Left renal pelvis (tissue), 4 donors: ENCODE measurements at places on chromosomes 16 and 17.
A peak's percentile ranks its signal among the peaks of the same experiment; 100 is the strongest.

- DNase-seq = no peak
These were observed 353.7 kb downstream of the SHISA9 start for GRCh38 chr16:13254998-13255614.

GRCh38 chr17:27551701-27552248, 79.2 kb upstream of the LGALS9 start:
- DNase-seq = no peak

DNA sequence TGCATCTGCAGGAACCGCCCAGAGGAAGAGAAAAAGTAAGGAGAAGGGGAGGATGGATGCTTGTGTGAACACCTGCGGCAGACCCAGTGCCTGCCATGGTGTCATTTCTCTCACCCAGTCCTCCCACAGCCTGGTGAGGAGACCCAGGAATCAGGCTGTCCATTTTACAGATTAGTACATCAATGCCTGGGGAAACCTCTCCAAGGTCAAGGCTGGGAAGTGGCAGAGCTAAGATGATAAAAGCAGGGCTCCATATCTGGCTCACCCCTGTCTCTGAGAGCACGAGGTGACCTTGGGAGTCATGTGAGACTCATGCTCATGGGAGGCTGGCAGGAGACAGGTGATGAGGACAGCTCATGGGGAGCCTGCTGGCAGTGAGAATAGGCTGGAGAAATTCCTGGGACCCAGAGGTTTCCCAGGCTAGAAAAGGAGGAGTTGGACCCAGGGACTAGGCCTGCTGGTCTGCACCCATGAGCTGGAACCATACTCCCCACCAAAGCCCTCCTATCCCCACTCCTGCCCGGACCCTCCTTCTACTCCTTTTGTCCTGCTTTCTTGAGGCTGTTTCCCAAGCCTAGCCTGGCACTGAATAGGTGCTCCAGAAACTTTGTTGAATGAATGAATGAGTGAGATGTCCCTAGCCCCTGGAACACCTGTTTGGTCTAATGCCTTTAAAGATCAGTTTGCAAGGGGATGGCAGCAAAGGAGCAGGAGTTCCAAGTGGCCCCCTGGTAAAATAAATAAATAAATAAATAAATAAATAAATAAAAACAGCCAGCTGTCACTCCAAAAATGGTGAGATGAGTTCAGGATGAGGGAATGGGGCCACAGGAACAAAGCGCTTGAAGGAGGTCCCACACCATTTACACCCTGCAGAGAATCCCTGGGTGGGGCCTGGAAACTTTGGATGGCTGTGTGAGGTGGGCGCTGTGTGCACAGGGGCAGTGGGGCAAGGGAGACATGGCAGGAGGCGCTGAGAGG, 1.6 kb downstream of the ZNF629 start:
- DNase-seq = no peak

GRCh38 chr16:75458029-75458428, 6.5 kb downstream of the TMEM170A start:
- DNase-seq = no peak

DNA sequence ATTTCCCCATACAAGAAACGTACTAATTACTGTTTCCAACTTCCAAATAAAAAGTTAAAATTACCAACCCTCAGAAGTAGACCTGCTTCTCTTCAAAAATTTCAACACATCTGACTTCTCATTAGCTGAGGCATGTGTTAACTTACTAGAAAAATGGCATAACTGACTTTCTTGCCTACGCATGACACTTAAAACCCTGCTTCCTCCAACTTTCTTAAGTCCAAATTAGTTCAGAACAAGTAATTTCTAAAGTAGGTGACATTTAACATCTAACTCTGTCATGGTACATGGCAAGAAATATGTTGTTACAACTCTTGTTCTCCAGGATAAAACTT, 6.7 kb downstream of the USP7 start:
- DNase-seq = no peak

- DNase-seq = no peak
These were observed 22.1 kb downstream of the RAI1 start for GRCh38 chr17:17703140-17703919.

DNA sequence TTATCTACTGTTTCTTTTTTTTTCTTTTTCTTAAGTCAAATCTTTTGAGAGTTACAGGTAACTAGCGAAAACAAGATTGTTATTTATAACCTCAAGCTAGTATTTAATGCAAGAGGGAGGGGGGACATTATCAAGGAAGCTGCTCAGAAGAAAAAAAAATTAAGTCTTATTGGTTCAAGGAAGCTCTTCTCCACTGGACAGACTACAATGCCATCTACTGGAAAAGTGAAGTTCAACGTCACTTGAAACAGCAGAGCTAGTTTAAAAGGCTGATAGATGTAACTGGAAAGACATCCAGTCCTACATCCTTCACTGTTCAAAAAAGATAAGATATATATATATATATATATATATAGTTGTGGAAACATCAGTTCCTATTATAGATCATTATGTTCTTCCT, 418.0 kb upstream of the PSMD7 start:
- peak; percentile 38 for DNase-seq

DNA sequence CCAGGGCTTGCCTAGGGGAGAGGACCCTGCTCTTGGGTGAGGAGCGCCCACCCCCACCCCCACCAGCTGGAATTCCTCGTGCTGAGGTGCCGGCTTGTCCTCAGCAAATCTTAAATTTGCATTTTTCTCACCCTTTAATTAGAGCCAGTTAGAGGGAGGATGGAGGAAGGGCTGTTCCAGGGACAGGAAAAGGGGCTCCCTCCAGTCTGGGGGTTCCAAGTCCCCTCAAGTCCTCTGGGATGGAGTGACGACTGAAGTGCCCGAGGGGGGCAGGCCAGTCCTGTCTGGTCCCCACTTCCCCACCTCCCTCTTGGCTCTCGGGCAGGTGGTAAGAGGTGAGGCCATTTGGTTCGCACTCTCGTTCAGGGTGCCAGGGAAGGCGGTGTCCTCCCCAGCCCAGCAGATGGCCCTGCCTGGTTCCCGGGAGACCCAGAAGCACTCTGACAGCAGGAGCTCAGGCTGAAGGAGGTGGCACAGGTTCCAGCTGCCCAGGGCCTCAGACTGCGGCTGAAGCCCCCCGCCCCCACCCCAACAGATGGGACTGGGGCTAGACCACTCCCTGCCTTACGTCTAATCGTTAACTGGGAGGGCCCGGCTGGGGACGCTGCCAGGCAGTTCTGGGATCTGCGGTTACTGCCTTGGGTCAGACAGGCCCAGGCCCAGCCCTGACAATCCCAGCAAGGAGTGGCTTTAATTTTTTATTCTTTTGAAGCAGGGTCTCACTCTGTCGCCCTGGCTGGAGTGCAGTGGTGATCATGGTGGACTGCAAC, 2.2 kb downstream of the RAB26 start:
- DNase-seq = no peak

- DNase-seq = no peak
These were observed 18.7 kb upstream of the BEAN1 start for GRCh38 chr16:66408163-66409048.

GRCh38 chr17:83103200-83103942, 24.0 kb downstream of the METRNL start:
- DNase-seq = no peak

GRCh38 chr16:11691771-11692170, 23.5 kb downstream of the SNN start:
- no peak for DNase-seq

- no peak for DNase-seq
These were observed 224.7 kb upstream of the IRX3 start for GRCh38 chr16:54511222-54511731.

GRCh38 chr16:67741118-67741517, 22.0 kb upstream of the GFOD2 start:
- DNase-seq = no peak

DNA sequence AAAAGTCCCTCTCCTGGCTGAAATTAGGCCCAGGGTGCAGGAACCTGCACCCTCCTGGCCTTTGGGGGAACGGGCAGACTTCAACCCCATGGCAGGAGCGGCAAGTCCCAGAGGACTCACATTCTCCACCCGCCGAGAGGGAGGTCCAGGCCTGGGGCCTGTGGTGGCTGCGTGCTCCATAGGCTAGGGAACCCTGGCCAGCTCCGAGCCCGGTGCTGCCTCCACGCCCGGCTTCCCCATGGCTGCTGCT, 130 bp downstream of the CCDC78 start:
- DNase-seq = no peak

DNA sequence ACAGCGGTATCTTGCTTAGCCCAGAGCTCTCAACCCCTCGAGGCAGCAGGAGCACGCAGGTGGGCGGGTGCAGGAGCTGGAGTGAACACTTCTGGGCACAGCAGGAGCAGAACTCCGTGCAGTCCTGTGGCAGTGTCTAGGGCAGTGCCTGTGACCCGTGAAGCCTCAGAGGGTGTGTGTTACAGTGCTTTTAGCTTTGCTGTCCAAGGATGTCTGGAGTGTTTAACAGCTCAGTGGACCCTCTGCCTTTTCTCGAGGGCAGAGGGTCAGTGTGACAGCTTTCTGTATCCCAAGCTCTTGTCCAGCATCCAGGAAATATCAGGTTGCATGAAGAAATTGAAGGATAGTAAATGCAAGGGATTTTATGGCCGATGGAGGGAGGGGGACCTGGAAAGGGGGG, 16.4 kb upstream of the SSTR5 start:
- peak; percentile 58 for DNase-seq

GRCh38 chr16:67388591-67388990, 4.7 kb downstream of the TPPP3 start:
- no peak for DNase-seq

- no peak for DNase-seq
These were observed 522 bp downstream of the NAGS start for GRCh38 chr17:44004761-44005526.

- DNase-seq = no peak
These were observed 45.1 kb downstream of the RGS9 start for GRCh38 chr17:65182233-65182632.

GRCh38 chr17:36183001-36183971, 6.8 kb upstream of the TBC1D3B start:
- no peak for DNase-seq

- no peak for DNase-seq
These were observed 4.2 kb upstream of the NME1 start for GRCh38 chr17:51149163-51149562.

DNA sequence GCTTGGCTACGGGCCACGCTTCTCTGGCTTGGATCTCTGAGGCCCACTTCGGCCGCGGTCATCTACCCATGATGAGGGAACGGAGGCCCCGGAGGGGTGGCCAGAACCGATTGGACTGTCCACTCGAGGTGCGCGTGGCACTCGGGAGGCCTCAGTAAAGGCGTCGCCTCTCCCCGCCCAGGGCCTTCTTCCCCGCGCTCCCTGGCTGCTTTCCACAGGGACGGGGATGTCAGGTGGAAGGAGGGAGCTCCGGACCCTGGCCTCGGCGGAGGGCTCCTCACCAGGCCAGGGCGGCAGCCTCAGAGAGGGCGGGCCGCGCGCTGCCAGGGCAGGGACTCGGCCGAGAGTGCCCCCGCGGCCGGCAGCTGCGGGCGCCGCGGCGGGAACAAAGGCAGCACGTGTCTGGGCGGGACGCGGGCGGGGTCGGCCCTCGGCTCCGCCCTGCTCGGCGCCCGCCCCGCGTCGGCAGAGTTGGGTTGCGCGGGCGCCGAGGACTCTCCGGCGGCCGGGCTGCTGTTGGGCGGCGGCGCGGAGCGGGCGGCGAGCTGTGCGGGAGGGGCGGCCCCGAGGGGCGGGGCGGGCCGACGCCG, 587 bp upstream of the CDK5R1 start:
- DNase-seq = peak; percentile 51

DNA sequence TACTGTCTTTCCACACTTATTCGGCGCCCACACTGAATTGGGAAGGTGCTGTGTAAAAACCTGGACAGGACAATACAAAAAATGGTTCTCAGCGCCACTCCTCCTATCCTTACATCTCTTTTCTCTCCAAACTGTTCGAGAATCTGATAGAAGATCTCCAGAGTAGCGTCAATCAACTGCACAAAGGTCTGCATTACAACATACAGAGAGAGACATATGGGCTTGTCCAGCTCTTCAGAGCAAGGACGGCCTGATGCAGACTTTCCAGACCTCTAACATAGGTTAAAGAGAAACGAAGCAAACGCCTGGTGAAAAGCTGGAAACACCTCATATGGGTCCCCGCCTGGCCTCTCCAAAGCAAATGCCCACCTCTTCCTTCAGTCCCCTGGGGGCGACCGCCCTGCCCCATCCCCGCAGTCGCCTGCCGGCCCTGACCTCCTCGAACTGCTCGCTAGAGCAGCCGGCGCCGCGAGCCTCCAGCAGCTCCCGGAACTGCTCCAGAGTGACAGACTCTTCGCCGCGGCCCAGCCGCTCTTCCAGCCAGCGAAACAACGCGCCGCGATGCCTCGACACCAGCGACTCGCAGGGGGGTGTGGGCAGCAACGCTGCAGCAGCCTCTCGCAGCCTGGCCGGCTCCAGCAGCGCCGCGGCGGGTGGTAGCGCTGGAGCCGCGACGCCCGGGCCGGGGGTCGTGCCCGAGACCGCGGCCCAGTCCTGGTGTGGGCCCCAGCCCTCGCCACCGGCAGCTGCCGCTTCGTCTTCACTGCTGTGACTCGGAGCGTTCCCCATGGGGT, 526 bp downstream of the ZZEF1 start:
- no peak for DNase-seq

- DNase-seq = no peak
These were observed 12.0 kb upstream of the KCNJ18 start for GRCh38 chr17:21680366-21680765.

DNA sequence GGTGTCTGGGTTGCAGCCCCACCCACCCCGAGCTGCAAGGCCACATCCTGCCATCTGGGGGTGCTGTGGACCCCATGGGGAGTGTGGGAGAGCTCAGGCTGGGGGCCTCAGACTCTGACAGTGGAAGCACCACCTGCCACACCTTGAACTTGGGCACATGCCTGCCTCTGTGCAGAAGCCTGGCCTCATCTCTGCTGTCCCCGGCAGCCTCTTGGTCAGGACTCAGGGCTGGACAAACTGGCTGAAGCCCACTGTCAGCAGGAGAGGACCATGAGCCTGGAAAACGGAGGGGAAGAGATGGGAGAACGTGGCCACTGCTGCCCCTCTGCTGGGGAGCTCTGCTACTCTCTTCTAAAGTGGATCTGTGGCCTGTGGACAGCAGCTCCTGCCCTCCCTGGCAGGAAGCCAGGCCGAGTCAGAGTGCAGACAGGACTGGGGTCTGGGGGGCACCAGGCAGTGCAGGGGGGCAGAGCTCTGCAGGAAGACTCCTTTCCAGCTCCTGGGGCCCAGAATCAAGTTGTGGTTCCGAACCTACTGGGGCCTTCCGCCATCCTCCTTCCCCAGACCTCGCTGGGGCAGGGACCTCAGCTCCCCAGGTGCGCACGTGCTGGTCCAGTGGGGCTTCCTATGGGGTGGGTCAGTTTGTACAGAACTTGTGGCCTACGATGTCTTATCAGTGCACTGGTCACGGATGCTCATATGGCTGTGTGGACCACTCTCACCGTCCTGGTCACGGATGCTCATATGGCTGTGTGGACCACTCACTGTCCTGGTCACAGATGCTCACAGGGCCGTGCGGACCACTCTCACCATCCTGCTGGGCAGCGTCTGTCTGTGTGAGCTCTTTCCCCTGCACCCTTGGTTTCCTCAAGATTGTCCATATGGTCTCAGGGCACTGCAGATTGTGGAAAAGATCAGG, 207.7 kb downstream of the LAT start:
- DNase-seq = no peak
